Spleen (tissue), 13 donors: ENCODE measurements at places on chromosomes 16 and 17.
A peak's percentile ranks its signal among the peaks of the same experiment; 100 is the strongest.

GRCh38 chr17:16552637-16553045 lies 16.4 kb downstream of the ZNF287 start:
- no peak for DNase-seq

- DNase-seq = no peak
Observed at GRCh38 chr16:55576384-55576783, 9.9 kb downstream of the CAPNS2 start.

DNA sequence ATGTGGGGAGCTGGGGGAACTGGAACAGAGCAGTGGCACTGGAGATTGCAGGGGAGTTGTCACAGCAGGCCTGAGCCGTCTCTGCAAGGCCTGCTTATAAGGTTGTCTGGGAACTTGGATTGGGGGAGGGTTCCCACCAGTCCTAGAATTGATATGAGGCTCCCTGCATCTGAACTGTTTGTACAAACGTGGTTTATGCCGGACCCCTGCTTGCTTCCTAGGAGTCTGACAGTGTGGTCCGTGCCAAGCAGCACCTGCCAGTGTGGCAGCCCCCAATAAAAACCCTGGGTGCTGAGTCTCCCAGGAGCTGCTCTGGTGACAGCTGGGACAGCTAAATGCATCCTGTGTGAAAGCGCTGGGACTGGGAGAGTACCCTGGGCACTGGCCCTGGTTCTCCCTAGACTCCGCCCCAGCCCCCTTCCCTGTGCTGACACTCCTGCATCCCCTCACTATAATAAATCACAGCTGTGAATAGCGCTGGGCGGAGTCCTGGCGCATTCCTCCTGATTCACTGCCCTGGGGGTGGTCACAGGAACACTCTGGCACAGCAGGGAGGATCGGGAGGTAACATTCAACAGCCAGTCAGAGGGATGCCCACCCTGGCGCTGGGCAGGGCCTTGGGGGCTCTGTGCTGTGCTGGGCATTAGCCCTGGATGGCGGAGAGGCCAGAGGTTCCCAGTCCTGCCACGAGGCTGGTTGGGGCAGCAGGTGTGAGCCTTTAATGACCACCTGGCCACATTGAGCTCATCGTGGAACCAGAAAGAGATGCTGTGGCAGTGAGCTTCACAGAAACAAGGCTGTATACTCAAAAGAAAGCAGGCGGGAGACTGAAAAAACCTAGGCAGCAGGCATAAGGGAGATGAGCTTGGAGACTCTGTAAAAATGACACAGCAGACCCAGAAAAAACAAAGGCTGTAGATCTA lies 45.6 kb downstream of the RMI2 start:
- DNase-seq = peak; percentile 38

DNA sequence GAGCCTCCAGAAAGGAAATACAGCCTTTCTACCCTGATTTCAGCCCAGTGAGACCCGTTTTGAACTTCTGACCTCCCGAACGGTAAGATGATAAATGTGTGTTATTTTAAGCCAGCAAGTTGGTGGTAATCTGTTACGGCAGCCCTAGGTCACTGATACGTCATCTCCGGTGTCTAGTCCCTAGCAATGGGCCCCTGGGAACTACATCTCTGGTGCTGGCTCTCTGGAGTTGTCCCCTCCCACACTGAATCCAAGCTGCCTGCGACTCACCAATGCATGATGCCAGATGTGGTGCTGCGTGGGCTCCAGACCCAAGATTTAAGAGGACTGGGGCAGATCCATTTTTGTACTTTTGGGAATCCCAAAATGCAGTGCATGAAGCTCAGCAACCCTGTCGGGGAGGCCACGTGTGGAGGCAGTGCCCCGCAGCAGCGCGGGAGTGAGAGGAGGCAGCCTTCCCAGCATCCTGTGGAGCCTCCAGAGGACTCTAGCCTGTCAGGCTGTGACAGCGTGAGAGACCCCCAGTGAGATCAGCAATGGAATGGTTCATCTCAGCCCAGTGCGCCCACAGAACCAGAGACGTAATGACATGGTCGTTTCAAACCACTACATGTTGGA lies 43.6 kb upstream of the USP7 start:
- DNase-seq = no peak

GRCh38 chr16:67250045-67250327 lies 1.2 kb downstream of the SLC9A5 start:
- DNase-seq = peak; percentile 41

DNA sequence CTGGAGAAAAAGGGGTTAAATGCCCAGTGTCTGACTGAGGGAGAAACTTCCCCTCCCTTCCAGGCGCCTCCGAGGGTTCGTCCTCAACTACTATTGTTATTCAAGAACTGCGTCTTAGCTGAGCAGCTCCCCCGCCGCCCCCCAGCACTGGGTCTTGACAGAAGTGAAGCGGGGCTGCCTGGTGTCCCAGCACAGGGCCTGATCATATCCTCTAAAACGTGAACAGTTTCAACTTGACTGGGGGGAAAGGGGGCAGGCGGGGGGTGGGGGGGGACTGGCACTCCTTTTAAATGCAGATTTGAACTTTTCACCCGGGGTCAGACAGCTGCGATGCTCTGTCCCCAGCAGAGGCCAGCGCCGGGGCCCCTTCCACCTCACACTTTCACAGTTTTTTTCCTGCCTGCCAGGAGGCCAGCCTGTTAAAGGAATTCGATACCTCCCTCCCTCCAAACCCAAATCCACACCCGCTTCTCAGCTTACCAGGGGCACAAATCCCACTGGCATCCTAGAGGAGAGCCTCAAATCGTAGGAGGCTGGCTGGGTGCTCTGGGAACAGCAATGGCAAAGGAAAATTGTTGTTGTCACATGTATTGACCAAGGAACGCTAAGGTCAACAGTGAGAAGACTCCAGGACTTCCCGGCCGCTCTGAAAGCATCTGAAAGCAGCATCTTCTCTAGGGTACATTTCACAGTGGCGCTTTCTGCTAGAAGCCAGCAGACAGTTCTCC lies 14.5 kb downstream of the ZFHX3 start:
- no peak for DNase-seq

- DNase-seq = no peak
Observed at GRCh38 chr17:15892731-15893657, 51.9 kb upstream of the ADORA2B start.

DNA sequence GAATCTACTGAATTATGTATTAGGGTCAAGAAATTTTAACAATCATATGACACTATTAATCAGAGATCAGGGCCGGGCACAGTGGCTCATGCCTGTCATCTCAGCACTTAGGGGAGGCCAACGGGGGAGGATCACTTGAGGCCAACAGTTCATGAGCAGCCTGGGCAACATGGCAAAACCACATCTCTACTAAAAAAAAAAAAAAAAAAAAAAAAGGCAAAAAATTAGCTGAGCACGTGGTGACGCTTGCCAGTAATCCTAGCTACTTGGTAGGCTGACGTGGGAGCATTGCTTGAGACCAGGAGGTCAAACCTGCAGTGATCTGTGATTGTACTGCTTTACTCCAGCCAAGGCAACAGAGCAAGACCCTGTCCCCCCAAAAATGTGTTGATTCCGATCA lies 52.5 kb upstream of the CLEC3A start:
- DNase-seq = no peak

- DNase-seq = no peak
Observed at GRCh38 chr17:57554826-57555635, 190.1 kb downstream of the CCDC182 start.

DNA sequence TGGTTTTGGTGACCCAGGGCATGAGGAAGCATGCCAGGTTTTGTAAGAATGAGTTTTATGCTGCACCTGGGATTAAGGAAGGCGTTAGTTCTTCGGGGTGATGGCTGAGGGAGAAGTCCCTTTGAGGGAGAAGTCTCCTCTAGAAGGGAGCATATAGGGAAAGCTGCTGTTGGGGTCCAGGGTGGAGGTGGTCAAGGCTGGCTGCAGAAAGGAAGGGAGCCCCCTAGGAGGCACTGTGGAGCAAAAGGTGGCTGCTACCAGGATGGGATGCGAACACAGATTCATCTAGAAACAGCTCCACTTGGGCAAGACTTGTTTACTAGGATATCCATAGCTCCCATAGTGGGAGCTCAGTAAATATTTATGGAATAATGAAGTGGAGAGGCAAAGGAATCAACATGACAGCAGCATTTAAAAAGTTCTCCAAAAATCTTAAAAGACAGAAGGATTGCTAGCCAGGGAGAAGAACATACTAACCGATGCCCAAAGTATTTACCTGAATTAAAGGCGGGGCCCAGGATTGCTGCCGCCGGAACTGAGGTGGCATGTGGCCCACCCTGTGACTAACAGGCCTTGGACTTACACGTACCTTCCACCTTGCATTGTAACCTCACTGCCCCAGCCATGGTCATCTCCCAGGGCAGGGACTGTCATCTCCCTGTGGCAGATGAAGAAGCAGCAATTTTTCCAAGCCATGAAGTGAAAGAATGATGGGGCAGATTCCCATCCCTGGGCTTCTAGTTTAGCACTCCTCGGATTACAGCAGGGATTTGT lies 7.1 kb upstream of the LPCAT2 start:
- DNase-seq = no peak

DNA sequence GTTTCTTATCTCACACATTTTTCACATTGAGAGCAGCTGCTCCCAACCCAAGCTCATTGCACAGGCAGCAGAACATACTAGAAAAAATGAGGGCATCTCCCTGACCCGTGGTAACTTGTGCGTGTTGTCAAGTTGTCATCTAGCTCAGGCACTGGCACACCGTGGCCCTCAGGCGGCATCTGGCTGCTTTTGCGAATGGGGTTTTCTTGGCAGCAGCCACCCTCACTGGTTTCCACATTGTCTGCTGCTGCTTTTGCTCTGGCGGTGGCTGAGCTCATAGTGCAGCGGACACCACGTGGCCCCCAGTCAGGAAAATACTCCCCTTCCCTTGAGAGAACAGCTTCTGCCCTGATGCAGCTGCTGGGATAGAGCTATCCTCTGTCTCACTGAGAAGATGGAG lies 9.4 kb upstream of the TEDC2 start:
- no peak for DNase-seq

DNA sequence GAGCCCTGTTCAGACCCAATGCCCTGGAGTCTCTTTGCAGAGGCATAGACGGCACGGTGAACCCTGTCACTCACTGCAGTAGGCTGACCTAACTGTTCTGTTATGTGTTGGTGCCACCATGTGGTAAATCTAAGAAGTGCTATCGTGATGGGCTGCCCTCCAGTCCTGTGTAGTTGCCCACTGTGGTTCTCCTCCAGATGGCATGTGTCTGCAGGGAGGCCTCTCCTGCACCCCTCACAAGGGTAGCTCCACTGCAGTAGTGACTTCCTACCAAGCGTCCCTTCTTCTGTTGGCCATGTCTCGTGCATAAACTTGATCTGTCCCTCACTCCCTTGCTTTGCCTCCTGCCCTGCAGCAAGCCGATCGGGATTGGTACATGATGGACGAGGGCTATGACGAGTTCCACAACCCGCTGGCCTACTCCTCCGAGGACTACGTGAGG lies 5.8 kb downstream of the DHX38 start:
- no peak for DNase-seq
